ENCODE measurements at places on chromosomes 6 and 20.

DNA sequence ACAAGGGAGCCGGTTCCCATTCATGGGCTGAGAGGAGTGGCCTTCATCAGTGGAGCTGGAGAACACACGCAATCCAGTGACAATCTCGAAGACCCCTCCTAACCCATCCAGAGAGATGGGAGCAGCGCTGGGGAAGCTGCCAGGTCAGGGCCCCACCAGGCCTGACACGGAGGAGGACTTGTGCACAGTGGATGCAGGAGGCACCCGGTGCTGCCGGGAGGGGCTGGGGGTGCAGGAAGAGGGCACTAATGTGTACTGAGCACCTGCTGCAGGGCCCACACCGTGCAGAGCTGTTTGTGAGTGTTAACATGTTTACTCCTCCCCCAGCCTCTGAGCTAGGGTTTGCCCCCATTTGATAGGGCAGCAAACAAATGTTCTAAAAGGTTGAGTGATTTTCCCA, 43.8 kb upstream of the GPR6 start:
- no peak for DNase-seq

- peak; percentile 47 for DNase-seq
Measured at GRCh38 chr6:21887231-21888185, 294.0 kb downstream of the SOX4 start.

DNA sequence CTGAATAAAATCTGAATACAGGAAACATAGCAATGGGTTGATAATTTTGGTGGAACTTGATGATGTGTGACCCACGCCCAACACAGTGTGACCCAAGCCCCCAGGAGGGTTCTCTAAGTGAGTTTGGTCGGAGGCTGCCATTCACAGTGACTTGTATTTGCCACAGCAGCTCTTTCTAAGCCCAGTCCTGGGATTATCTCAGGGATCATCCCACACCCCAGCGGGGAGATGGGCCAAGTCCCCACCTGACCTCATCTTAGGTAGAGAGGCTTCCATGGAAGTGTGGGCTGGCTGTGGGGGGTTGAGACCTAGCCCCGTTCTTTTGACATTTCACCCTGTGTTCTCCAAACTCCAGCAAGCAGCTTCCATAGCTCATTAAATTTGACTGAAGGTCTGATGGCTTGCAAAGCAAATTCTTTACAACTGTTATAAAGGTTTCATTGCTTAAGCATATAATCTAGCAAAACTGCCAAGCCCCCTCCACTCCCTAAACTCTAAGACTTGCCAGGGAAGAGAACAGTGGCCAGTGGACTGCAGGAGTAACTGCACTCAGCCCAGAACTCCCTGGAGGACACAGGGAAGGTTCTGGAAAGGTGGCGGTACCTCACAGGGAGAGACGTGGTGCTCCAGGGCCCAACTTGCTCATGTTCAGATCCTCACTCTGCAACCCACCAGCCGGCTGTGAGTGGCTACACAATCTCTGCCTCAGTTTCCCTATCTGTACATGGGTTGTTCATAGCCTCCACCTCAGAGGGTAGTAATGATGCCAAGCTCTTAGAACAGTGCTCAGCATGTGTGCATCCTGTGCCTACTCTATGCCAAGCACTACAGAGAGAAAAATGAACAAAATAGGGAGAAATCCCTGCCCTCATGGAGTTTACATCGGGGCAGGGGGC, 1.0 kb upstream of the PCK1 start:
- no peak for DNase-seq

DNA sequence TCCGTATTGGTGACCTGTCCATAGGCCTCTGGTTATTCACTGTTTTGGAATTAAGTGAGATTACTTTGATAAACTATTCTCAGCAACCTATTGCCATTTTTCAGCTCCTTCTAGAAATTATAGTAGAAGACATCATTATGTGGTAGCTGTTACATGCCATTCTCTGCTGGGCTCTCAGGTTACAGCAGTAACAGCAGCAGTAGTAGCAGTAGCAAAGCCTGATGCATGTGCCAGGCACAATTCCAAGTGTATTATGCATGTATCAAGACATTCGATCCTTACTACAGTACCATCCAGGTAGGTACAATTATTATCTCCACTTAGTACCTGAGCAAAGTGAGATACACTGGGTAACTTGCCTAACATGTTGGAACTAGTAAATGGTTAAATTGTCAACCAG, 74.3 kb downstream of the RPS12 start:
- DNase-seq: no peak

DNA sequence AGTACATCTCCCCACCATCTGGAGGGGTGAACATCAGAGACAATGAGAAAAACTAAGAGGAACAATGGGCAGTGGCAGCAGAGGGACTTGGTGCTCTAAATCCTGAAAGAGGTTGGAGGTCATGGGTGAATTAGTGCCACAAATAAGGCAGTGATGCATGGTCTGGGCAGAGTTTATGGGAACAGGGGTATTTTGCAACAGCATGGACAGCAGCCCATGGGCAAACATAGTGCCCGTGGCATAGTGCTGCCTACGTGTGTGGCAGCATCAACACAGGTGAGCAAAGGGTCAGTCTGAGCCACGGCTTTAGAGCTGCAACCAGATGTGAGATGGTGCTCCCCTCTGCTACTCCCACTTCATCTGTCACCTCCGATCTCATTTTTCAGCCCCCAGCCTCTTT, 459.1 kb upstream of the CITED2 start:
- DNase-seq: no peak

GRCh38 chr6:136226027-136226673, 24.0 kb downstream of the MTFR2 start:
- peak; percentile 28 for DNase-seq

DNA sequence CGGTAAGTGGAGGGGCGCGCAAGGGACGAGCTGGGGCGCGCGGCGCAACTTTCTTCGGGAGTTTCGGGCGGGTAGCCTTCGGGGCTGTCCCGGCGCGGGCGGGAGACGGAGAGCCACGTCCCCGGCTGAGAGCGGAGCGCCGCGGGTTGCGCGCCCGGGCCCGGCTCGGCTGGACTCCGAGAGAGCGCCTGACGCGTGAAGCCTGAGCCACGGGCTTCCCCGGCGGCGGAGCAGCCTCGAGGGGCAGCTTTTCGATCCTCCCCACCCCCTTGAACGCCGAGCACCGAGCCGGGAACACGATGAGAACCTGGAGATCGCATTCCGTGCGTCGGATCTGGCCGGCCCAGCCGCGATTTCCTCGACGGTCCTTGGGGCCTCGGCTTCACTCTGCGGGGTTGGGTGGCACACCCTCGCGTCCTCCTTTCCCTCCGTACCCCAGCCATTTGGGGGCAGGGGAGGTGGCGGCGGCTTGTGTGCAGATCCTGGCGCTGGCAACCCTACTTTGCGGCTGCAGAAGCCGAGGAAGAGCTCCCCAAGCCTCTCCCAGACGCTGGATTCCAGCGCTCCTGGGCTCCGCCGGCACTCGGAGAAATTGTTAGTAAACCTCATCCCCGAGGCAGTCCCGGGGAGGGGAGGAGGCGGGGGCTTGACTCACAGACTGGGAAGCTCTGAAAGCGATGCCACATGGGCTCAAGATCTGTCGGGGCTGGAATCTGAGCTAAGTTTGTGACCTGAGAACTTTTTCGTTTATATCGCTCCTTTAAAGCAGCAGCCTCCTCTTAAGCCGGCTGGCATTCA, 572 bp downstream of the DSE start:
- peak; percentile 87 for DNase-seq

DNA sequence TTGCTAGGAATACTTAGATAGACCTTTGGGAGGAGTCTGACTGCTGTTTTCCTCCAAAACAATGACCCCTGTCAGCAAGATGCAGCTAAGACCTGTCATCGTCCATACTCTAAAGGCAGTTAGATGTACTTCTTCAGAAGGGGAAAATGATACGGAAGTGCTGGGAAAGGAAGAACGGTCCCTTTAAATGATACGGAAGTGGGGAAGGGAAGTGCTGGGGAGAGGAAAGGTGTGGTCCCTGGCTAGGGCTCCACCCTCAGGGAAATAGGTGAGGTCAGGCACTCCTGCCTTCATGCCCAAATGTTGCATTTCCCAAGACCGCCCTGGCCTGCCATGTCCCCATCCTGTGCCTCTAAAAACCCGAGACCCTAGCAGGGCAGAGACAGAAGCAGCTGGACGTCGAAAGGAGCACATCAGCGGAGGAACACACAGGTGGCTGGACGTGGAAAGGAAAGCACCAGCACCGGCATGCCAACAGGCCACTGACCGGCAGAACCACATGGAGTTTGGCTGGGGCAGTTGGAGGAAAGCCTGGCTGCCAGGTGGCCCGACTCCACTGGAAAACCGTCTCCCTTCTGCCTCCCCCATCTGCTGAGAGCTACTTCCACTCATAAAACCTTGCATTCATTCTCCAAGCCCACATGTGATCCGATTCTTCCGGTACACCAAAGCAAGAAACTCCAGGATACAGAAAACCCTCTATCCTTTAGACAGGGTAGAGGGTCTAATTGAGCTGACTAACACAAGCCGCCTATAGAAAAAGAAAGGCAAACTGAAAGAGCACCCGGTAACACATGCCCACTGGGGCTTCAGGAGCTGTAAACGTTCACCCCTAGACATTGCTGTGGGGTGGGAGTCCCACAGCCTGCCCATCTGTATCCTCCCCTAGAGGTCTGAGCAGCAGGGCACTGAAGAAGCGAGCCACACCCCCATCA, 94.6 kb downstream of the FAXC start:
- DNase-seq: no peak

GRCh38 chr6:3351105-3351676, 92.4 kb downstream of the PSMG4 start:
- DNase-seq: no peak

- no peak for DNase-seq
Measured at GRCh38 chr20:38130687-38131587, 34.1 kb downstream of the TGM2 start.

DNA sequence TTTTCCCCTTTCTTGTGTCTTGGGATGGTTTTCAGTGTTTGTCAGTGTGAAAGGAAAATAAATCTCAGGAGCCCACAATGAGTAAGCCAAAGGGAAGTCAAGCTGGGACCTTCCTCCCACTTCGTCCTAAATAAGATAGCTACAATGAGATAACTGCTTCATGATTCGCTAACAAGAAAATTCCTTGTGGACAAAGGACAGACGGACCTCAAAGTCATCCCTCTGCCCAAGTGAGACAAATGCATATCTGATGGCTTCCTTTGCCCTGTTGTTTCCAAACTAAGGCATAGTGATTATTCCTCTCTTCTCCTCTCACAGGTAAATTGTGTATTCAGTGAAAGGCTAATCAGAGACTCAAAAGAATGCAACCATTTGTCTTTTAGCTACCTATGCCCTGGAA, 26.1 kb upstream of the ADTRP start:
- no peak for DNase-seq

GRCh38 chr6:129929433-129929832, 68.3 kb upstream of the TMEM244 start:
- no peak for DNase-seq

DNA sequence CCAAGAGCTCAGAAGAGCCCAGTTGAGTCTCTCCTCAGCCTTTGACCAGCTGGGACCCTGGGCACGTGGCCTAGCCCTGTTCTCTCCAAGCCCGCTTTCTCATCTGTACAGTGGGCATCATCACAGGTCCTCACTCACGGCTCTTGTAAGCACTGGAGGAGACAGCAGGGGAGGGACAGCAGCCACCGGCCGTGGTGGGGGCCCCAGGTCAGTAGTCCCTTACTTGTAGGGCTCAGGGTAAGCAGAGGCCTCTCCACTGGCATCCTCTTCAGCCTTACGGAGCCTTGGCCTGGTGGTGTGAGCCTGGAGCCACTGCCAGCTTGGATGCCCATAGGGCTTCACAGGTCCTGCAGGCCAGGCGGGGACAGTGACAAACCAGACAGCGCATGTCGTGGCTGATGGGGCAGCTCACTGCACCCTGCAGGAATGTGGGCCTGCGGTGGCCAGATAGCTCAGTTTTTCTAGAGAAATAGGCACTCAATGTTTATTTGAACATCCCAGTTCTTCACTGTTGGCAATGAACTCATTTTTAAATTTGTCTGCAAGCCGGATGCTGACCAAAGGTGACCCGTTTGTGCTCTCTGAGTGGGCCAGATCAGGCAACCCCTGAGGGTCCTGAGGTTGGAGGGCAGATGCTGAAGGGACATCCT, 65.1 kb downstream of the ADNP start:
- DNase-seq: no peak

GRCh38 chr6:82086944-82087343, 160.6 kb downstream of the IBTK start:
- DNase-seq: no peak

DNA sequence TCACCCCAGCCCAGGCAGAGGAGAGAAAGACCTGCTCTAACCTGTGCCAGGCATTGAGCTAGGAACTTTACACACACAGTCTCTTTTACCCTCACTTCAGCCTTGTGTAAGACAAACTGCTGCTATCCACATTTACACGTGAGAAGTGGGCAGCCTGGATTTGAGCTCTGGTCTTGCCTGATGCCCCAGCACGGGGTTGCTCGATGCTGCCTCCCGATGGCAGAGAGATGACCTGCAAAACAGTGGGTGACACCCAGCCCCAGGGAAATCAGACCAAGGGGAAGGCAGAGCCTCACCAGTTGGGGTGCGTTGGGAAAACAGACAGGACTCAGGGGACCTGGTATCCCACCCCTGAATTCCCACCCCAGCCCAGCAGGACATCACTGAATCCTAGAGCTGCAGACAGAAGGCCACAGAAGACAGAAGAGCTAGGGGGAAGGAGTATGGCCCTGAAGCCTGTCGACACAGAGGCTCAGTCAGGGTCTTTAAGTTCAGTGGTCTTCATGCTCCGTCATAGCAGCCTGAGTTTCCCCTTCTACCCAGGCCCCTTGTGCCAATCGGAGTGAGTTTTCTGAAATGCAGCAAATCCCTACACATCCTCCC, 990 bp downstream of the BPI start:
- DNase-seq: peak; percentile 63

GRCh38 chr6:24356310-24356973, 1.4 kb downstream of the DCDC2 start:
- DNase-seq: no peak

DNA sequence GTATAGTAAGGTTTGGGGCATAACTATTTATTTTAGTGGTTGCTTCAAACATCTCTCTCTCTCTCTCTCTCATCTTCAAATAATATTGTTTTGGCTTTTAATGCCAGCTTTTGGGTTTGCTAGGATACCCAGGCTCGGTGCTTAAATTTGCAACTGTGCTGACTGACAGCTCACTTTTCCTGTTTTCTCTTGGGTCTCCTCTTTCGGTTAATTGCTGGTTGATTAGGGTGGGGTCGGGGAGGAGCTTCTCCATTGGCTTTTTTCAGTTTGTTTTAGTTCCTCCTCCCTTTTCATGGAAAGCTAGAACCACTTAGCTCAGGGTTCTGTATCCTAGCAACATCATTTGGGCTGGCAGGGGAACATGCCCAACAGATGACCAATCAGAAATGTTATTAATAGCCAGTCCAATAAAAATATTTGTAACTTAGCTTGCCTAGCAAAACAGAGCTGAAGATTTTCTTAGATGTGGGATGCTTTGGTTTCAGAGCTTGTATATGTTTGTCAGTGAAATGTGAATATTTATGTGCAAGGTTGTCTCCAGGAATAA, 11.3 kb downstream of the TFAP2B start:
- DNase-seq: no peak

GRCh38 chr6:48069280-48069679, 41.7 kb downstream of the PTCHD4 start:
- DNase-seq: no peak

GRCh38 chr6:148547110-148547509, 199.7 kb upstream of the UST start:
- DNase-seq: no peak
